ENCODE measurements at places on chromosomes 16 and 17.

GRCh38 chr16:1870365-1871082 lies 1.4 kb downstream of the MEIOB start:
- no peak for DNase-seq

GRCh38 chr17:49699966-49700575 lies 7.7 kb downstream of the SLC35B1 start:
- DNase-seq = no peak

GRCh38 chr16:5444189-5444588 lies 346.6 kb upstream of the EEF2KMT start:
- no peak for DNase-seq

DNA sequence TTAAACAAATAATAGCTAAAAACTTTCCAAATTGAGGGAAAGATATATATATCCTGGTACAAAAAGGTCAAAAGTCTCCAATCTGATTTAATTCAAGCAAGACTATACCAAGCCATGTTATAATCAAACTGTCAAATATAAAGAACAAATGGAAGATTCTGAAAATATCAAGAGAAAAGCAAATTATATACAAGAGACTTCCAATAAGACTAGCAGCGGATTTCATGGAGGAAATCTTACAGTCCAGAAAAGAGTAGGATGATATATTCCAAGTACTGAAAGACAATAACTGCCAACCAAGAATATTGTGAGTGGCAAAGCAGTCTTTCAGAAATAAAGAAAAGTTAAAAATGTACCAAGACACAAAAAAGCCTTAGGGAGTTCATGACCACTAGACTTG lies 102.2 kb downstream of the CEP112 start:
- no peak for DNase-seq

DNA sequence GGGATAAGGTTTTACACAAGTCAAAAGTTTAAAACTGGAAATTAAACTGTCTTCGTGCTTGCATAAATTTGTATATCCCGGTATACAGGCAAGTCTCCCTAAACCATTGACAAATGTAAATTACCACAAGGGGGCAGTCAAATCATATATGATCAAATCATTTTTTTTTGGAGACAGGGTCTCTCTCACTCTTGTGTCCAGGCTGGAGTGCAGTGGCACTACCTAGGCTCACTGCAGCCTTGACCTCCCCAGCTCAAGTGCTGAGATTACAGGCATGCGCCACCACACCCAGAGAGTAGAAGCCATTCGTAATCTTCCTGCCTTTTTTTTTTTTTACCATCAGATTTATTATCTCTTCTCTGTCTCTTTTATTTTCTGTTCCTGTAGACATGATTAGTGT lies 18.5 kb downstream of the TOP2A start:
- no peak for DNase-seq

DNA sequence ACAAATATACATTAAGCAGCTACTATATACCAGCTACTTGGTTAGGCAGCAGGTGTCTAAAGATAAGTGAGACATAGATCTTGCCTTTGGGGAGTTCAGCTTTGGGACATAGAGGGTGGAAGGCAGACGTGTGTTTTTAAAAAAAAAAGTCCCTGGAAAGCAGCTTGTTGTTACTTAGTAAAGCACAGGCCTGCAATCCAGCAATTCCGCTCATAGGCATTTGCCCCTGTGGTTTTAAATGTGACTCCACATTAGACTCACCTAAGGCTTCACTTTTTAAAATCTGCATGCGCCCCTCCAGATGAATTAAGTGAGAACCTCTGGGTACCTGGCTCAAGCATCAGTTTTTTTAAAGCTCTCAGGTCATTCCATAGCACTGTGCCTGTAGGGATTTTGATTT lies 7.2 kb upstream of the MLYCD start:
- no peak for DNase-seq

- DNase-seq = no peak
These were observed 261 bp upstream of the B4GALNT2 start for GRCh38 chr17:49132317-49132698.

DNA sequence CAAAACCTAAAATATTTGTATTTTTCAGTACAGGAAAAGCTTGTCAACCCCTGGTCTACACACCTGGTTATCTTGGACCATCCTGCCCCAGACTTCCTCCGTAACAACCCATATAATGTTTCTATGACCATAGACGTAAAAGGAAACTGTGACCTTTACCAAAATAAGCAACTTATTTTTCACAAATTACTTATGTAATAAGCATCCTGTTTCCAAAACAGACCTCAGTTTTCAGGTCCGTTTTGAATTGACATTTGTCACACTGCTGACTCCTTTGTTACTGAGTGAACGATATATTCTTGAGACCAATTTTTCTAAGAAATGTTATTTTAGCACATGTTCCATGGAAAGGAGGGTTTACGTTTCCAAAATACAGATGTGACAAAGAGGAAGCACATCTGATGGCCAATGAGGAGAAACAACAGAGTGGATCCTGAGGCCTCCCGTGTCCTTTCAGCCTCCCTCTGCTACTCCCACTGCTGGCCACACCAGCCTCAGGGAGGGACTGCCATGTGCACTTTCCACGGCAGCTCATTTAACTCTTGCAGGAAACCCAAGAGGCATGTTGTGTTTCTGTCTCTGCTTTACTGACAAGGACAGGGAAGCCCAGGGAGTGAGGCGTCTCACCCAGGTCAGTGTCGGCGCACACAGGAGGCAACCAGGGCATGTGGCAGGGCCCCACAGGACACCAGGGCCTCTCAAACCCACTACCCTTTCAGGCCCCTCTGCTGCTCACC lies 20.1 kb upstream of the ALDH3A1 start:
- DNase-seq = no peak

GRCh38 chr16:85195900-85196772 lies 83.9 kb upstream of the CIBAR2 start:
- DNase-seq = no peak

DNA sequence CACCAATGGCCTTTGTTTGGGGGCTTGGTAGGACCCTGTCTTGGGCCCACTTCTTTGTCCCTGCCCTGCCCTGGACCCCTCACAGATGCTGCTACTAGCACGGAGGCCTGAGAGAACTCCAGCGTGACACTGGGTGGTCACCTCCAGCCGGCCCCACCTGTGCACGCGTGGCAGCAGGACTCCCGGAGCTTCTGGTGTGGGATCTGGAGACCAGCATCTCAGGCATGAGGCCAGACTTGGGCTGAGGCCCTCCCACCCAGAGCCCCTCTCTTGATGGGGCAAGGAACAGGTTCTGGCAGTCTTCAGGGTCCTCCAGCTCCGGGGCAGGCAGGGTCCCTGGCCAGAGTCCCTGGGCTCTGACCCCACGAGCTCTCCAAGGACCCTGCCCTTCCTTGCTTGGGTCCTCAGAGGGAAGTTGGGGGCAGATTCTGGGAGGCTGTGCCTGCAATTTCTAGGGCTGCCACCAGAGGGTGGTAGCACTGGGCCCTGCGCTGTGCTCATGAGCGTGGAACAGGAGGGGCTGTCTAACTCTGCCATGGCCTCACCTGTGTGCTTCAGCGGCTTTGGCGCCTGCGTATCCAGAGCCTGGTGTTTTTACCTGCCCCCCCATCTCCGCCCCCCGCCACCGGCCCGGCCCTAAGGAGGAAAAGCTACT lies 3.1 kb upstream of the BAIAP3 start:
- no peak for DNase-seq

DNA sequence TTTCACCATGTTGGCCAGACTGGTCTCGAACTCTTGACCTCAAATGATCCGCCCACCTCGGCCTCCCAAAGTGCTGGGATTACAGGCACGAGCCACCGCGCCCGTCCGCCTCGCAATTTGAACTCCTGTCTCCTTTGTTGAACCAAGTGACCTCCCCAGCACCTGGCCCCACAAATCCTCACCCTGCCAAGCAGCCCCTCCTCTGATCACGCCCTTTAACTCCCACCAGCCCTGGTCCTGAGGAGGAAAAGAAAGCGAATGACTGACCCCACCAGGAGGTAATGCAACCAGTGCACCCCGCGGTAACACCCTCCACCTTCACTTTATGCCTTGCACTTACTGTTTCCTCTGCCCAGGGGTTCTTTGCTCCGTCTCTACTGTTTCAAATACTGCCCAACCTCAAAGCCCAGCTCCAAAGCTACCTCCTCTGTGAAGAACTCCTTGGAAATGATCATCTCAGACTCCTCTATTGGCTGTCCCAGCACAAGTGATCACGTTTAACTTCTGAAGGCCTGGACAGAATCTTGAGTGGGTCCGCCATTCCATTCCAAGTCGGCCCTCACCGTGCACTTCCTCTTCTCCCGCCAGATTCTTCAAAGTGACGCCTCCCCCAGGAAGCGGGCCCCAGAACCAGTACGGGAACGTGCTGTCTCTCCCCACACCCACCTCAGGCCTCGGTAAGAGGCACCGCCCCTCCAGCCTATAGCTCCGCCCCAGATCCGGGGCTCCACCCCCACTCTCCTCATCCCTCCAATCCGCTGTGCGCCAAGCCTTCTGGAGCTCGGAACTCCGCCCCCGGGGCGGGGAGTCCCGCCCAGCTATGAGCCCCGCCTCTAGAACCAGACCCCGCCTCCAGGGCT lies 4.4 kb downstream of the CD19 start:
- peak; percentile 14 for DNase-seq

GRCh38 chr17:68711858-68712257 lies 110.7 kb upstream of the FAM20A start:
- no peak for DNase-seq

DNA sequence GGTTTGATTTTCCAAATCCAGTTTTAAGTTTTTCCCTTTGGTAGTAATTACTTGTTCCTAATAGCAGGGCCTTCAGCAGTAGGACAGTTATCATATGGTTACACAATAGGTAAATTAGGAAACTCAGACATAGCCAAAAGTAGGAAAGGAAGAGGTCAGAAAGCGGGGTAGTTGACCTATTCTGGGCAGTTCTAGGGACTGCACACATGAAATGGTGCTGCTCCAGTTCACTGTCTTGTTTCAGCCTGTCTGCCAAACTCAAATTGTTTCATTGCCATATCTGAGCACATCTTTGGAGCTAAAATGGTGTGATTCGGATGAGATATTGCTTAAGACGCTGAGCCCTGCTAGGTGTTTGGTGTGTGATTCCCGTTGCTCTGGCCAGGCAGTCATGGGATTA lies 56.7 kb downstream of the TANGO6 start:
- no peak for DNase-seq

DNA sequence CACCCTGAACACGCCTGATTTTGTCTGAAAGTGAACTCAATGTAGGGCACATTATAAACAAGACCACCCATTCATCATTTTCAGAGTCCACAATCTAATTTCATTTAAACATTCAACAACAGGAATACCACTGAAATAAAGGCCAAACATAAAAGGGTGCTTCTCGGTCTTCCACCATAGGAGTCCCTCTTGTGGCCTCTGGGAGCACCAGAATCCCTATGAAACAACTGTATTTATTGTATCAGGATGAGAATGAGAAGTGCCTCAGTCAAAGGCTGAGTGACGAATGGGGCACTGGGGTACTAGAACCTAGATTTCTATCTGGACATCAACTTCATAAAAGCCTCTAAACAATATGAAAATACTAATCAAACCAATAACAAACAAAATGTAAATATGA lies 40.4 kb downstream of the NXPH3 start:
- DNase-seq = no peak

GRCh38 chr16:1474082-1474795 lies 589 bp downstream of the CLCN7 start:
- no peak for DNase-seq

DNA sequence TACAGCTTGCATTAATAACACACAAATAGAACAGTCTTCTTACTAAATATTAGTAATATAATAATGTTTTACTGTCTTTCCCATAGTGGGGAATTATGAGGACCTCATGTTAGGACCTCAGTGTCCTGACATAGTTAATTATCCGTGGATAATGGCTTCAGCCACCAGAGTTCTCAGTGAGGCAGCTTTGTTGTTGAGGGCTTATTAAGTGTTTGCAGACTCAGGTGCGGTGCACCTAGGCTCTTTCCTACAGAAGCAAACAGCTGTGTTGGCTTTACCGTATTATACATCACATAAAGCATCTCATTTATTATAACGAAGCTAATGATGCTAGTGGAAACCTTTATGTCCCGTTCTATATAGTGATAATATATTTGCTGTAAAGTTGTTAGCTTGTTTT lies 246.7 kb downstream of the FTO start:
- DNase-seq = no peak

GRCh38 chr17:27461192-27461859 lies 5.1 kb downstream of the KSR1 start:
- no peak for DNase-seq

DNA sequence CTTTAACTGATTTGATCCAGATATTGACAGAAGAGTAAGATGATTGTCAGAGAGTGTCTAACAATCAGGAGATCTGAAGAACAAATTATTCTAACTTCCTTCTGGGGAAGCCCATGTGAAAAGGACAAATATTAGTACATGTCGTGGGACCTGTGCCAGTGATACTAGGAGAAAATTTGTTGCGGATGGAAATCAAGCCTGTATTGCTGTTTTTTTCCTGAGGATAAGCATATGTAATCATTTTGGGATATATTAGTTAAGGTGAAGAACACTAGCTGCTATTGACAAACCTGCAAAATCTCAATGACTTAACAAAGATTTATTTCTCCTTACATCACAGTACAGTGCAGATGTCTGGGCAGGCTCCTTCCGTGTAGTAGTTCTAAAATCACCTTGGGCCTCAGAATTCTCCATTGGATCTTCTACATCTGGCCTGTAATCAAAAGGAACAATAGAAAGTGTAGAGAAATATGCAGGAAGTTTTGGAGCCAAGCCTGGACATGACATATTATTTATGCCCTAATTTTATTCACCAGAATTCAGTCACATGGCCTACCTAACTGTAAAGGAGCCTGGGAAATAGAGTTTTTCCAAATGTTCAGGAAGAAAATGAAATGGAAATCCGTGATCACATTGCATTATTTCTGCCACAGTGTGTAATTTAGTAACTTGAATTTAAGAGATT lies 58.3 kb downstream of the CYB561 start:
- no peak for DNase-seq

DNA sequence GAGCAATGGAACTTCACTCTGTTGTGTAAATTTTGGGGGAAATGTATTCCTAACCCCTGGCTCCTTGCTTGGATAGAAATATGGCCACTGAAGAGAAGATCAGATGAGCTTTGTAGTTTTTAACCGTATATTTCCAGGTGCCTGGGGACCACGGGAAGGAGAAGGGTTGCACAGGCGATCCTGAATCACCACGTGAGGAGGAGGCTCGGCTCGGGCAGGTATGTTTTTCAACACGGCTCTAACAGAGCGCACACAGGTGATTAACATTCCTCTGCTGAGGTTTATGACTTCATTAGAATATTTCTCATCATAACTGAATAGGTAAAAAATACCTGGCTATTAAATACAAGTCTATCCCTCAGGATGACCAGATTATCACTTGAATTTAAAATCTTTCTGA lies 495.0 kb upstream of the ZFHX3 start:
- DNase-seq = no peak

DNA sequence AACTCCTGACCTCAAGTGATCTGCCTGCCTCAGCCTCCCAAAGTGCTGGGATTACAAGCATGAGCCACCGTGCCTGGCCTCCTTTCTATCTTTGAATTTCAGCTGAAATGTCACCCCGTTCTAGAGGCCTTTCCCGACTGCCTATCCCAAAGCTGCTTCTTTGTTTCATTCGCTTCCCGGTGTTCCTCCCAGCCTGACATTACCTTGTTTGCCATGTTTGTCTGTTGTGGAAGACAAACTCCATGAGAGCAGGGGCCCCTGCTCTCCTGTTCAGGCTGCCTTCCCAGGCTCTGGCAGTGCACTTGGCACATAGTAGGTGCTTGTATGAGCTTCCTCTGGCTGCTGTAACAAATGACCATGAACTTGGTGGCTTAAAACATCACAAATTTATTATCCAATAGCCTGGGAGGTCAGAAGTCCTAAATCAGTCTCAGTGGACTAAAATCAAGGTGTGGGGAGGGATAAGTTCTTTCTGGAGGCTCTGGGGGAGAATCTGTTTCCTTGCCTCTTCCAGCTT lies 2.6 kb upstream of the CCL22 start:
- no peak for DNase-seq

- no peak for DNase-seq
These were observed 1.3 kb downstream of the METTL23 start for GRCh38 chr17:76727745-76728456.
